ENCODE measurements at places on chromosomes 1 and 21. TPM values are rescaled to one million over a fixed set of nuclear protein-coding genes. Genes with fewer than 3 reads are reported as not detected.

DNA sequence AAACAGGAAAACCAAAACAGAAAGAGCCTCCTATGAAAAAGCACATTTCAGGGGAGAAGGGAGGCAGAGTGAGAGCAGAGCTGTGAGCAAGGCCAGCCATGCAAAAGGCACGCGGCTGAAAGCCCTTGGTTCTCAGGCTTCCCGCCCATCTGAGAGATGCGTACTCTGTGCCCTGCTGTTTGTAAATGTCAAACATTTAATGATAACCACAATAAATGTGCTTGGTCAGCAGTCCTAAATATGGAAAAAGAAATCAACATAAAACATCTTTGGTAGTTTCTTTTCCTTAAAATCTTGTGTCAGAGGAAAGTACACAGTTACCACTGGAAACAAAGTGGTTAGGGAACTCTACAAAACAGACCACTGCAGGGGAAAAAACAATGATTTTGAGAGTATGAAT, 283.1 kb downstream of the DSCAM start:
- no peak overlapping the region for H3K27ac ChIP-seq
- H3K36me3 ChIP-seq = no peaks in the 10 kb centered on the region
- H3K4me1 ChIP-seq = no peaks in the 10 kb centered on the region
- H3K4me3 ChIP-seq = no peak overlapping the region

DNA sequence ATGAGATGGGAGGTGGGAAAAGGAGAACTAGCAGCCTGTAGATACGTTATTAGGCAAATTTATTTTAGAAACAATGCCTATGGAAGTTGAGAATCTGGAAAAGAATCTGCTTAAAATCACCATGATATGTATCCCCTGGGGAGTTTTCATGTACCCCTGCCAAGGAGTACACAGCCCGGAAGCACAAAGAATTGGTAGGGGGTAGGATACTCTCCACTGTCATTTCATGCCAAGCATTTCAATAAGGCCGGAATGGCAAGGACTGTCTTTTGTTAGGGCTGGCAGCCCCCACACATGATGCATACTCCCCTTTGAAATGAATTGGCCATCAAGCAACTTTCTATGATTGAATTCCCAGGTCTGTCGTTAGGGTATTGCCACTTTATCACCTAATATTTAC, 111.5 kb upstream of the APP start:
- no peaks in the 10 kb centered on the region for H3K4me1 ChIP-seq
- DNase-seq = no peak
- no peaks in the 10 kb centered on the region for H3K27me3 ChIP-seq
- no peak overlapping the region for H3K27ac ChIP-seq
- H3K4me3 ChIP-seq = no peak overlapping the region
- H3K36me3 ChIP-seq = no peaks in the 10 kb centered on the region

- no peaks in the 10 kb centered on the region for H3K36me3 ChIP-seq
- H3K4me1 ChIP-seq = no peaks in the 10 kb centered on the region
- peak; percentile 34 for DNase-seq
- H3K4me3 ChIP-seq = peak within 1 kb of the TSS; percentile 20
Observed at GRCh38 chr1:219927956-219928790, at the start of gene SLC30A10. Gene SLC30A10 (minus strand): TSS chr1:219928557. CDS start chr1:219928440, 117 bp downstream.

Gene RSPH1
- total RNA-seq = 2.7 TPM

All from thyroid gland (tissue), 4 donors.